Right ventricle myocardium inferior (tissue), 1 donor: ENCODE measurements at places on chromosomes 5 and 9. TPM values are rescaled to one million over a fixed set of nuclear protein-coding genes. Genes with fewer than 3 reads are reported as not detected.

DNA sequence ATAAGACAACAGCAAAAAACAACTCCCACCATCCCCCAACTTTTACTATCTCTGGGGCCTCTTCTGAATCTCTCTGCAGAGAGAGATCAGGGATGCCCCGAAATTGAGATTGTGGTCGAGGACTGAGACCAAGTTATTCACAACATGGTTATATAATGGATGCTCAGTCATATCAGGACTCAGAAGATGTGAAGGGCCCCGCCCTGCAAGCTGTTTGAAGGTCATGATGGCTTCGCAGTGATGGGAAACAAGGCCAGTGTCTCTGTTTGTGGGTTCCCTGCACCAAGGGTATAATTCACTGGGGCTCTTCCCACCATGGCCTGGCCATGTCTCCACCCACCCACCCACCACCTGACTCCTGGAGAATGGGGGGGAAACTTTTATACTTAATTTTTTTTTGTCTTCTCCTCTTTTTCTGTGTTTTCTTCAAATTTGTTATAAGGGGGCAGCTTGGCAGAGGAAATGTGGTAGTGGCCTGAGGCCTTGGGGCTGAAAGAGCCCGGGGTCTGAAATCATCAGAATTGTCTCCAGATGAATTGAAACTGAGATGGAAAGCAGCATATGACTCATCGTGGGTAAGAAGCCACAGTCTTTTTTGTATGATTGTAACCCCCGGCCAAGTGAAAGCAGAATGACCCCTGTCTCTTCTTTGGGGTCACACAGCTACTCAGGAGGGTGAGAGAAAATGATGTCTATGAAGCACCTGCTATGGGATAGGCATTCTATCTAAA is 15.0 kb upstream of the TEX48 start:
- DNase-seq = no peak

DNA sequence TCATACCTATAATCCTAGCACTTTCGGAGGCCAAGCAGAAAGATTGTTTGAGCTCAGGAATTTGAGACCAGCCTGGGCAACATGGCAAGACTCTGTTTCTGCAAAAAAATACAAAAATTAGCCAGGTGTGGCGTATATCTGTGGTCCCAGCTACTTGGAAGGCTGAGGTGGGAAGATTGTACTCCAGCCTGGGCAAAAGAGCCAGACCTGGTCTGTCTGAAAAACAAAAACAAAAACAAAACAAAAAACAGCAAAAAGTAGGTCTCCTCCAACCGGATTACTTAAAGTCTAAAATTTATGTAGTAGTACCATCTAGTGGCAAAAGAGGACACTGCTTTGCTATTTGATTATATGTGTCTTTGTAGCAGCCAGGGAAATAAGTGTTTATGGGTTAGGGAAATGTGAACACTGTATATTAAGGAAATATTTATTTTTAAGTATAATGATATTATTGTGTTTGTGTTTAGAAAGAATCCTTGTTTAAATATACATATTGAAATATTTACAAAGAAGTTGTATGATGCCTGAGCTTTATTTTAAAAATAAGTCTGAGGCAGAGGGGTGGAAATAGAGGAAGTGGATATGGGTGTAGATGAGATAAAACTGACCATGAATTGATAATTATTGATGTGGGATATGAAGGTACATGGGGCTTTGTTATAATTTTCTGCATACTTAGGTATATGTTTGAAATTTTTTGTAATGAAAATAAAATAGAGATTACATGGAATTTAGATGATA is 20.0 kb downstream of the APC start:
- DNase-seq = no peak

IRX2 gene
- total RNA-seq = 7.3 TPM

DNA sequence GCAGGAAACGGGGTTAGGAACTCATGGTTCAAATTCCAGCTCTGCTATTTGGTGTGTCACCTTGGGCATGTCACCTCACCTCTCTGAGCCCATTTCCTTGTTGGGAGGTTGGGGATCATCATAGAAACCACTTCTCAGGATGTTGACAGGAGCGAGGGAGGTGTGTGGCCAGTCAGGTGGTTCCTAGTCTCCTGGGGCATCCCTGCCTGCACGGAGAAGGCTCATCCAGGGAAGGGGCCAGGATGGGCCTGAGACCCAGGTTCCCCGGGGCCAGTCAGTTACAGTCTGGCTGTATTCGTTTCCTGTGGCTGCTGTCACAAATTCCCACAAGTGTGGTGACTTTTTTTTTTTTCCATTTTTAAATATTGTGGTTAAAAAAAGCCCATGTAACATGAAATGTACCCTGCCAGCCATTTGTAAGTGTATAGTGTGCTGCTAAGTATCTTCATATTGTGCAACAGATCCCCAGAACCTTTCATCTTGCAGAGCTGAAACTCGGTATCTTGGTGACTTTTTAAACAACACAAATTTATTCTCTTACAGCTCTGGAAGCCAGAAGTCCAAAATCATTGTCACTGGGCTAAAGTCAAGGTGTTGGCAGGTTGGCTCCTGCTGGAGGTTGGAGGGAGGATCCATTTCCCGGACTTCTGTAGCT is 78.7 kb upstream of the UNC5A start:
- no peak for DNase-seq

GRCh38 chr9:96581786-96582185 is 37.9 kb downstream of the CDC14B start:
- no peak for DNase-seq

DNA sequence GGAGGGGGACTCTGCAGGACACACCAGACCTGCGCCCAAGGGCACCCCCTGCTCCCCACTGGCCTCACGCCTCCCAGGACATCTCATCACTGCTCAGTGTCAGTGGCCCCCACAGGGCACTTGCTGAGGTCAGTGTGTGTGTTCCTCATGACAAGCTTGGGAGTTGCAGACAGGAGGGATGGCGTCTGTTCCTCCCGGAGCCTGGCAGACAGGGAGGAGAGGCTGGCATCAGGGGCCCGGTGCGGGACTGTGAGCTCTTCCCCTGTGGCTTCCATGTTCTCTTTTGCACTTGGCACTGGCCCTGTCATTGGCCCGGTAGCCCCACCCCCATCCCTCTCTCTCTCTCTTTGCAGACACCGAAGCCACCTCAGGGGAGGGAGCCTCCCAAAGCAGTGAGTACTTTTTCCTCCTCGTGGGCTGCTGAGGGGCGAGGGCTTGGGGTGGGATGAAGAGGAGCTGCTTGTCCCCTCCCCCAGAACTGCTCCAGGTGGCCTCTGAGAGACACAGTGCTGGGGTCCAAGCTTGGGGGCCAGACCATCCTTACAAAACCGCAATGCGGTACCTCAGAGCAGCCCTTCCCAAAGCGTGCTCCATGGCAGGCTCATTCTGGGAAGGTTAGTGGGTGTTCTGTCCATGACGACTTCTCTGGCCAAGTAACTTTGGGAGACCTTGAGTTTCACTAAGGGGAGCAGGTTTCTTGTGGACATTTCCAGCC is 75.7 kb downstream of the AMBP start:
- DNase-seq = no peak

AK8 gene
- not detected for total RNA-seq

DNA sequence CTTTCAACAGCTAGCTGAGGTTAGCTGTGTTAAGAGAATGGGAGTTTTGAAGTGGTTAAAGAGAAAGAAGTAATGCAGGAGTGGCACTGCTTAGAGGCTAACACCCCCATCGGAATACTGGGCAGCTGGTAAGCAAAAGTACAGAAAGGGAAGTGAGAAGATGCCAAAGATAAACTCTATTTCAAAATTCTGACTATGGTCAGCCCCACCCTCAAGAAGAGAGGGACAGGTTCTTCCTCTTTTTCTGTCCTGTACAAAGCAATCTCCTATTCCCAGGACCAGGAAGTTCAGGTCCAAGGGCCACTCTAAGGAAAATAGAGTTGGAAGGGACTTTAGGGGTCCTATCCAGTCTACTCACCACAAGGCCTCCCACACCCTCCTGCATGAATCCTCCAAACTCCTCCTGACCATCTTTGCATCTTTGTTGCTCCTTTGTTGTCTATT is 45.9 kb upstream of the JAK2 start:
- DNase-seq = no peak

DNA sequence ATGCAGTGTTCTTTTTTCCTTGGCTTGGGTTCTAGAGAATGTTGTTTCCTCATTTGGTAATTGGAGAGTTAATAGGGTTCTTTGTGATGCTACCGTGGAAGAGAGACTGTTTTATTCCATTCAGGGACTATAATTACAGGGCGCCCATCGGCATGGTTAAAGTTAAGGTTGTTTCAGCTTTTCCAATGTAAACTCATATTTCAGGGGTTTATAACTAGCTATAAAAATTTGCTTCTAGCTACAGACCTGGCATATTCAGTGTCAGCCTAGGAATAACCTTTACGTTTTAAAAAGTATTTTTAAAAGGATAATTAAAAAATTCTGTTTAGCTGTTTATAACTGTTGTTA is 99.1 kb downstream of the AOPEP start:
- DNase-seq = no peak

DNA sequence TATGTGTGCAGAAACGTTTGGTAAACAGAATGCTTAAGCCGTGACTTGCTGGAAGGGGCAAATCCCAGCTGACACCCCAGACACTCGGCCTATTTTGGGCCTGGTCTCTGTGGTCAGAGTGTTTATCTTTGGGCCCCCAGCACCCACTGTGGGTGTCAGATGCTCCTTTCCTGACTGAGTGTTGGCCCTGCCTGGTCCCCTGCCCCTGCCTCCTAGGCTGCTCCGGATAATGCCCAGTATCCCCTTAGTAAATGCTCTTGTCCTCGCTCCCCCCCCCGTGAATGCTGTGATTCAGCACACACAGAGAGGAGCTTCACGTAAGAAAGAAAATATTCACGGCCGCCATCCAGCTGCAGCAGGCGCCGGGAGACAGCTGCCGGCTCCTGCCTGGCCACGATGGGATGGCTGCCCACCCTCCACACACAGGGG is 11.3 kb upstream of the ANGPTL2 start:
- DNase-seq = no peak

GRCh38 chr5:72160329-72160728 is 53.1 kb downstream of the MAP1B start:
- DNase-seq = no peak

ERCC8 gene
- 4.2 TPM for total RNA-seq

DNA sequence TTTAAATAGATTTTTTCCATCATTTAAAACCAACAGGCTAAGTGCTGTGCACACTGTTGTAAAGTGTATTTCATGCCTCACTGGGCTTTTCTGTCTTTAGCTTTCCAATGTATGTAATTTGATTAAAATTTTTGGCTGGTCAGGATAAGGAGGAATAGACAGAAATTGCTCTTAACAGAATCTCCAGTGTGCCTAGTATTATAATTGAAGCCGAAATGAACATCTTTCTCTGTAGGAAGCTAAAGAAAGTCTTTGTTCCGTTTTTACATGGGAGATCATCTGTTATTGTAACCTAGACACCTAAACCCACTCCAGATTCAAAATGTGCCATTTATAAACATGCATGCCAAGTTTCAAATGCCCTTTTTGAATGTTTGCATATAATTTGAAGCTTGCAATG is 54.5 kb upstream of the SMIM15 start:
- no peak for DNase-seq

- no peak for DNase-seq
These were observed 23.5 kb downstream of the GKAP1 start for GRCh38 chr9:83794051-83794450.

TUSC1 gene
- total RNA-seq = 14.1 TPM

HSPB3 gene
- 549 TPM for total RNA-seq

- DNase-seq = no peak
These were observed 53.2 kb downstream of the NSG2 start for GRCh38 chr5:174098694-174099093.

GRCh38 chr9:134723491-134724190 is 82.0 kb downstream of the COL5A1 start:
- peak; percentile 45 for DNase-seq

DRD1 gene
- total RNA-seq = not detected

DNA sequence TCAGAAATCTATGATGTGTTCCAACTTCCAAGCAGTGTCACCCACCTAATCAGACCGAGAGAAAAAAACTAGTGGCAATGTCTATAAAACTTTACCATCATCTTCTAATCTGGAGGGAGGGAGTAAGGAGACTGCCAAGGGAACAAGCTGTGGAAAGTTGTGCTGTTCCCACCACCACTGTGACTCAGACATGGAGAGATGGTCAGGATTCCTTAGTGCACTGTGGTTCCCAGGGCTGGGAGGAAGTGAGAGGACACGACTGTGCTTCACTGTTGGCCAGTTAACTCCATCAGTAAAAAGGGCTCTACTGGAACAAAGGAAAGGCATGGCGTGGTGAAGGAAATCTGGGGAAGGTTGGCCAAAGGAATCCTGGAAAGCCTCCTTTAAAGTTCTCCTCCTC is 18.8 kb downstream of the TICAM2 start:
- no peak for DNase-seq

DNA sequence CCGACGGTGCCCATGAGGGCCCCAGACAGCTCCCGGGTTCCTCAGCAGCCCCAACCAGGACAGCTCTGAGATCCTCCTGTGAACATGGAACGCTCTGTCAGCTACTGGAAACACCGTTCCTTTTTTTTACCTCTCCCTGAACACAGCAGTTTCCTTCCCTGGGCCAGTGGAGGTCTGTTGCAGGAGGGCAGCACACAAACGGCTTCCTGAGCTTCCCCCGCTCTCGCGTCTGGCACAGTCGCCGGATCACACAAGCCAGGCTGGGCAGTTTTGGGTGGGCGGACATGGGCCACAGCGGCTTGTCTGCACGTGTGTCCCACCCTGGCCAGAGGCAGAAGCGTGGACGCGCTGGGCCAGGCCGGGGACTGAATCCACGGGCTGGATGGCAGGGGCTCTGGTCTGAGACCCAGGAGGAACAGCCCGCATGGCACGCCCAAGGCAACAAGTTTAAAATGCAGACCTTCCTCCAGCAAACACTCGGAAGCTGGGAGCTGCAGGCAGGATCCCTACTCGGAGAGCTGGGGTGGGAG is 106.8 kb upstream of the SARDH start:
- peak; percentile 69 for DNase-seq

GRCh38 chr9:12566404-12567090 is 126.6 kb upstream of the TYRP1 start:
- no peak for DNase-seq

DNA sequence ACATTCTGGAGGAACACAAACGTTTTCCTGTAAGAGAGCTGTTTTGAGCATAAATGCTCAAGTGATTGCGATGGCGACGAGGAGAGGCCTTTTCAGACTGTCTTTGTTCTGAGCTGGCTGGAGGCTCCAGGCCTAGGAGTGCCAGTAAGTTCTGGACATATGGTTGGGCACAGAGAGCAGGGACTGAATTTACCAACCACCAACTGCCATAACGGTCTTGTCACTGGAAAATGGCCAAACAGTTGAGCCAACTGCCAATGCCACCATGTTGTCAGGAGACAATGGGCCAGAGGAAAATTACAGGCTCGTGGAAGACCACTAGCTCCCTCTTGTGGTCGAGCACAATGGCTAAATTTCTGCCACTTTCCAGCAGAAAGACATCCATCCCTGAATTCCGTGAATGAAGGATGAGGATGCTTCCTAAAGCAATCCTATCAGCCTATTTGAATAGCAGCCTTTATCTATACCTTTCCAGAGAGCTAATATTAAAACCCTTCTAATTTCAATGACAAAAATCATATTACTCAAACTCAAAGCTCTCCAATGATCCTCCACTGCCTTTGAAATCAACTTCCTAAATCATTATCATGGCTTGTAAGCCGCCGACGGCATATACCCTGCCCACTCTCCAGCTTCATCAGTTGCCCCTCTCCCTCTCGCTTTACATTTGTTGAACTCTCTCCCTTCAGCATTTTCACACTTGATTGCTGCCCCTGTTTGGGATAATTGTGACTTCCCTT is 66.9 kb upstream of the GLIS3 start:
- DNase-seq = no peak

HAPLN1 gene
- 0.19 TPM for total RNA-seq

- no peak for DNase-seq
These were observed 521.3 kb downstream of the EFNA5 start for GRCh38 chr5:107149243-107150005.

MZB1 gene
- 1.2 TPM for total RNA-seq

KCNMB1 gene
- 0.76 TPM for total RNA-seq
